ENCODE measurements at places on chromosomes 4 and X.

GRCh38 chrX:14352511-14352910 lies 176.8 kb upstream of the GLRA2 start:
- no peak for DNase-seq

- no peak for DNase-seq
Observed at GRCh38 chr4:17284323-17285175, 227.3 kb downstream of the QDPR start.

- DNase-seq, result no peak
Observed at GRCh38 chrX:130162094-130162735, 3.4 kb downstream of the AIFM1 start.

- no peak for DNase-seq
Observed at GRCh38 chr4:48653217-48654014, 126.7 kb downstream of the FRYL start.

- no peak for DNase-seq
Observed at GRCh38 chrX:115362334-115363095, 73.0 kb downstream of the LUZP4 start.

DNA sequence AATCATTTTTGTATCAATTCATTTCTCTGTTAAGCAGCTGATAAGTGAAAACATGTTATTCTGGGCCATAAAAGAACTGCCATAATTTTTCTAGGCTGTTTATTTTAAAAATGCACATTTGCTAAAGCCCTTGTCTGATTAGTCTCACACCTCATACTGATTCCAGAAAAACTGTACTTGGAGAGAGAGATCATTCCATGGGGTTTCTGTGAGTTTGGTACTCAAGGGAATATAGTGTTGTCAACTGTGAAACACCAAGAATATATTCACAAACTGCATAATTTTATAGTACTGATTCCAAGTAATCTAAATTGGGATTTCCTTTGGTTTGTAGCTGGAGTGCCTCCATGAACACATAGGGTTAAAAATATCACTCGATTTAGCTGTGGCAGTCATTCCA lies 547.6 kb downstream of the RPA4 start:
- no peak for DNase-seq

DNA sequence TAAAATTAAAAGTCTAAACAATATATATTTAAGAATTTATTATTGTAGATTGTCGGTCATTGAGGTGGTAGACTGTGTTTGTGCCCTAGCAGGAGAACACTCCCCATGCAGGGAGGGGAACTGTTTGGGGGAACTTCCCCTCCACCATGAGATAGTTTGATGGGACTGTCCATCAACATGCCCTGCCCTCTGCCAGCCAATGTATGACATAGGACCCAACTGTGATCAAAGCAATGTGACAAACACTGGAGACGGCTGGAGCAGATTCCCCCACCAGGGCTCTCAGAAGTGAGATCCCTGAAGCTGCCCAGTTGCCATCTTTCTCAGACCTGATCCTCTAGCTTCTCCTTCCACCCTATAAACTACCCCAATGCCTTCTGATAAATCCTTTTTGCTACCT lies 44.9 kb downstream of the SH3KBP1 start:
- DNase-seq, result no peak

GRCh38 chr4:124854968-124855367 lies 142.4 kb upstream of the ANKRD50 start:
- no peak for DNase-seq

- DNase-seq, result no peak
Observed at GRCh38 chr4:94454405-94454804, 2.7 kb downstream of the PDLIM5 start.

DNA sequence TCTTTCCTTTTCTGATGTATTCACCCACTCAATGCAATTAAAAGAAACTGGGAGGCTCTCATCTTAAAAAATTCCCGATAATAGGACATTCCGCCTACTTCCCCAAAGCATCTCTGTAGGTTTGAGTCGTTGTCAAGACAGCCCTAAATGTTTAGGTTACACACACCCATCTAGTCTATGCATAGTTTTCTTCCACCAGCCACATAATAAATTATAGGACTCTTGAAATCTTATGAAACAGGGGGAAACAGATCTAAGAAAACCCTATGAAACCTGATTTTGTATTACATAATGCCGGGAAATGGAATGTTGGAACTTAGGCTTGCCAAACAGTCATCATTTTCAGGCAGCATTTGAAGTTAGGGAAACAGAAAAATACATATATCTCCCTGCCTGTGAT lies 150.0 kb downstream of the PRKX start:
- DNase-seq, result no peak

- no peak for DNase-seq
Observed at GRCh38 chrX:119573222-119573621, 1.1 kb upstream of the UBE2A start.

GRCh38 chr4:11106759-11107158 lies 321.9 kb downstream of the HS3ST1 start:
- no peak for DNase-seq

DNA sequence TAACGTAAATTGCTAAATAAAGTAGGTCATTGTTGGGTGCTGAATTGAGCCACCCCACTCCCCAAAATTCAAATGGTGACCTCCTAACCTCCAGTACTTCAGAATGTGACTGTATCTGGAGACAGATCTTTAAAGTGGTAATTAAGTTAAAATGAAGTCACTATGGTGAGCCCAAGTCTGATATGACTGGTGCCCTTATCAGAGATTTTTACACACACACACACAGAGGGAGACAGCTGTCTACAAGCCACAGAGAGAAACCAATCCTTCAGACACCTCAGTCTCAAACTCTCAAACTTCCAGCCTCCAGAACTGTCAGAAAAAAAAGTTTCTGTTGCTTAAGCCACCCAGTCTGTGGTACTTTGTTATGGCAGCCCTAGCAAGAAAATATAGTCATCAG lies 879.2 kb upstream of the INTU start:
- DNase-seq, result no peak

DNA sequence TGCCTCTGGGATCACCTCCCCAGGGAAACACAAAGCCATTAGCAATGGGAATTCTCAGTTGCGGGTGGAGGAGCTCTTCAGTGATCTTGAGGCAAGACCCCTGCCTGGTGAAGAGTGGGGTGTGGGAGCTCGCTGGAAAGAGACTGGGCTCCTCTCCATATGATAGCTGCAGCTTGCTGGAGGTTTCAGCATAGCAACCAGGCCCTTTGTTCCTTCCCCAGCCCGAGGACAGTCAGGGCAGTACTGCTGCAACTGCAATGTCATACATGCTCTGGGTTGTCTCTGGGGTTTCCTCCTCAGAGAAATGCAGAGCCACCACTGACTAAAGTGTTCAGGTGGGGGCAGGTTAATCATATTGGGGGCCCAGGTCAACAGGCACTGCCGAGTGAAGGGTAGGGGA lies 81.3 kb downstream of the ARHGAP24 start:
- DNase-seq, result no peak

DNA sequence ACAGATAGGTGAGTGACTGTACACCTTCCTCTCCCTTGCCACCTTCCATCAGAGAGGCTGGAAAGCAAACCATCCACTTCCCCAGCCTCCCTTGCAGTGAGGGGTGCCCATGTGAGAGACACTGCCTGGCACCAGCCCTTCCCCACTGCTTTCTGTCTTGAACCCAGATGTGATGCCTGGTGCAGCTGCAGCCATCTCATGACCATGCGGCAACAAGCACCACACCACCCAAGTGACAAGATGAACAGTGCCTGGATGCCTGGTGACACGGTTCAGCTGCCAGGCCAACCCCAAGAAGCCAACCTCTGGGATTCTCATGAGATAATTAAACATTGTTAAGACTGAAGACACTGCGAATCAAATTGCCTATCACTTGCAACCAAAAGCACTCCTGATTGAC lies 31.4 kb downstream of the OTOP1 start:
- no peak for DNase-seq

DNA sequence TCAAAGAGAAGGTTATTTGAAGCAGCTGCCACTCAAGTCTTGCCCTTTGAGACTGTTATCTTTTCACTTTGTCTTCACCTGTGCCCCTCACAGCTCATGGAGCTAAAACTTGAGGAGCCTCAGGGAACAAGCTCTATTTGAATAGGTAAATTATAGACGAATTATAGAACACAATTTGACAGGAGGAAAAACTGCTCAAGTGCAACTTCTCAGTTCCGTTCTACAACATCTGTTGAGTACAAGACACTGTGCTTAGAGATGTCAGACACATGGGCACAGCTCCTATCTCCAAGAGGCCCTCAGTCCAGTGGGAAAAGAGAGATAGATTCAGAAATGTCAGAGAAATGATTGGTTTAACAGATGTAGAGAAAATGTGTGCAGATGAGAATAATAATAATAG lies 5.1 kb downstream of the PPP1R2C start:
- no peak for DNase-seq

DNA sequence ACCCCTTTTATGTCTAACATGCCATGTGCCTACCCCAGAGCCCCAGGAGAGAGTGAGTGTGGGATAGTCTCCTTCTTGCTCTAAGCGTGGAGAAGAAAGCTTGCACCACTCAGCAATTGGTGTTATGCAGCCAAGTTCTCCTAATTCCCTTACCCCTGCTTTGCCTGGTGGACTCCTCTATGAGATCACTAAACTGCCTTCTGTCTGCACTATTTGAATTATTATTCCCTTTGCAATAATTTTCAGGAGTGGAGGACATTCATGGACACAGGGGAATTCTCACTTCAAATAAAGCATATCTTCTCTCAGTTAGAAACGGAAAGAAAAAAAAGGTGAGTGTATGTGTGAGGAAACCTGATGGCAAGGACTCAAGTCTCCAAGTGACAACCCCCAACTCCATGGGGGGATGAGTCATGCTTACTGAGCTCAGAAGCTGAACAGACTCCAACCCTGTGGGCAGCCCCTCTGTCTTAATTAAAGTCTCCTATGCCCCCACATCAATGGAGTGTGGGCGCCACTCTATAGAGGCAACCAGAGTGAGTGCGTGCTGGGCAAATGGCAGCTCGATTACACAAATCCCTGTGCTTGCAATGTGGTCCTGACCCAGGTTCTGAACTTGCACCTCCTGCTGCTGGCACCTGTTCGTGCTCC lies 381.9 kb downstream of the RAB28 start:
- DNase-seq, result no peak

- no peak for DNase-seq
Observed at GRCh38 chrX:152991123-152991522, 2.8 kb downstream of the PNMA5 start.

- DNase-seq, result no peak
Observed at GRCh38 chr4:147430111-147430510, 50.8 kb upstream of the EDNRA start.

GRCh38 chr4:77073106-77073809 lies 2.5 kb downstream of the CCNI start:
- no peak for DNase-seq

DNA sequence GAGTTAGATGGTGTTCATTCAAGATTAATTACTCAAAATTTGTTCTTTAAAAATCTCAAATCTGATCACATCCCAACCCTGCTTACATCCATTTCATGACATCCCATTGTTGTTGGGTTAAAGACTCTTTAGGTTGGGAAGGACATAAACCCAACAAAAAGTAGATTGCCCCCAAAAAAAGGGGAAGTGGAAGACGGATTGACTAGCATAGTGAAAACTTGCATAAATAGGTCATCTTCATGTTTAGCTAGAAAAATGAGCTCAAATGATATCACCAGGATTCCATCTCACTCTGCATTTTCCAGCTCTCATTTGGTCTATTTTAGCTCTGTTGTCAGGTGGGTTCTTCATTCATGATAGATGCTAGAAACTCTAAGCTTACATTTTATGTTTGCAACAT lies 18.5 kb upstream of the TET2 start:
- DNase-seq, result no peak

- DNase-seq, result no peak
Observed at GRCh38 chr4:72325215-72325614, 243.8 kb downstream of the ADAMTS3 start.

DNA sequence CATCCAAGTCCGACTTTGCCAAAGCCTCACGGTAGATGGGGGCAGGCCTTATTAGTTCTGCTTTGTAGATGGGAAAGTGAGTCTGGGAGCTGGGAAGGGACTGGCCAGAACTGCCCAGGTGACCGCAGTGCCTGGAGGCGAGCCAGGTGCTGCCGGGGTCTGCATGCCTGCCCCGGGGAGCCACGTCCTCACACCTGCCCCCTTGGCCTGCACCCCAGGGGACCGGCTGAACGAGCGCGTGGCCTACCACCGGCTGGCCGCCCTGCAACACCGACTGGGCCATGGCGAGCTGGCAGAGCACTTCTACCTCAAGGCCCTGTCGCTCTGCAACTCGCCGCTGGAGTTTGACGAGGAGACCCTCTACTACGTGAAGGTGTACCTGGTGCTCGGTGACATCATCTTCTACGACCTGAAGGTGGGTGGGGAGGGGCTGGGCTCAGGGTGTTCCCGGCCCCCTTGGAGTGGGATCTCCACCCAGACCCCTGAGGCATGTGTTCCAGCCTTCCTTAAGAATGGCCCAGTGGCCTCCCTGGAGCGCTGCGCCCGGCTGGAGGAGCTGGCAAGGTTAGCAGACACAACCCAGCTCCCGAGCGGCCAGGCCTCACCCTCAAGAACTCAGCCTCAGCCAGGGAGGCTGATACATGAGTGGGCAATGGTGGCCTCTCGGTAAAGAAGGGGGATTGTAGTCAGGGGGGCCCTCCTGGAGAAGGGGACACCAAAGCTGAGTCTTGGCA lies 32.1 kb upstream of the HTRA3 start:
- no peak for DNase-seq

- DNase-seq, result no peak
Observed at GRCh38 chr4:184873054-184873453, 47.3 kb upstream of the ACSL1 start.

GRCh38 chr4:122689972-122690371 lies 42.5 kb upstream of the BBS12 start:
- DNase-seq, result no peak

Measured in PC-9 (cell line).